Stimulated activated CD4-positive, alpha-beta T cell treated with anti-CD3 and anti-CD28 coated beads, Interleukin-4, amount 100 ng/mL, for 24 hours (primary cell): ENCODE measurements at places on chromosomes 13 and 19.

DNA sequence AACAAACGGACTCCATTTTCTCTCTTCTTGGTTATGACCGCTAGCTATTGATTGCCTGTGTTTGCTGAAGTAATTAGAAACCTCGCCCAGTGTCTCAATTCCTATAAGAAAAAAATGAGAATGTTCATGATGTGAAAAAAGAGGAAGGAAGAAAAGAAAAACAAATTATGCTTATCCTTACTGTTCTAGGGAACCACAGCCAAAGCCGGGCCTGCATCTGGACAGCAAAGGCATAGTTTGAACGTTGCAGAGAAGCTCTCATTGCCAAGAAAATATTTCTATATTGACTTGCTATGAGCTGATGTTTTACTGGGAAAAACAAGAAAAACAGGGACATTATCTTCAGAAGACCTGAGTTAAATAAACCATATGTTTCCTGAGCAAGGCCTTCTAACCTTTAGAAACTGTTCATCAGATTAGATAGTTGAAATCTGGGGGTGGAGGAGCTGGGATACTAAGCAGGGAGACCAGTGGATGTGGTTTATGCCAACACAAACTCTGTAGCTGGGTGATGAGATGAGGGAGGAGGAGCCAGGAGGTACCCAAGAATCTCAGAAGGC lies 55.0 kb downstream of the EFNB2 start:
- no peak for DNase-seq

DNA sequence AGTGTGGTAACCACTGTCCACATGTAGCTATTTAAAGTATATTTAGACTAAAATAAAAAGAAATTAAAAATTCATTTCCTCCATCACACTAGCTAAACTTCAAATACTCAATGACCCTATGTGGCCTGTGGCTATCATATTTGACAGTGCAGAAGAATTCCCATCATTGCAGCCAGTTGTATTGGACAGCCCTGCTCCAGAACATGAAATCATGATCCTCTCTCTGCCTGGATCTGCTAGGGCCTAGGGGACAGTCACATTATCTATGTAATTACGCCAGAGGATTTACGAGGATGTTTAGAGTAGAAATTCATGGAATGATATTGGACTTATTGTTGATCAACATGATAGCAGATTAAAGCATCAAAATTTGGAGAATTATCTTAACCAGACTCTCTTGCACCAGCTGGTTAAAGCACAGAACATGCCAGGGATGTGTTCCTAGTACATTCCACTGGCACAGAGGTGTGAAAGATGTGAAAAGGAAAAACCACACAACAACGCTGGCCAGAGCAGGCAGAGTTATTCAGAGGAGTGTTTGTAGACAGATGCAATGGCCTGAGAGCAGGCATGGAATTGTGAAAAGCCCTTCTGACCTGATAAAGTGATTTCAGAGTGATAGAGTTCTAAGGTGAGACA lies 108.9 kb upstream of the STARD13 start:
- DNase-seq, result no peak

GRCh38 chr13:36068566-36068965 lies 62.6 kb downstream of the DCLK1 start:
- no peak for DNase-seq

DNA sequence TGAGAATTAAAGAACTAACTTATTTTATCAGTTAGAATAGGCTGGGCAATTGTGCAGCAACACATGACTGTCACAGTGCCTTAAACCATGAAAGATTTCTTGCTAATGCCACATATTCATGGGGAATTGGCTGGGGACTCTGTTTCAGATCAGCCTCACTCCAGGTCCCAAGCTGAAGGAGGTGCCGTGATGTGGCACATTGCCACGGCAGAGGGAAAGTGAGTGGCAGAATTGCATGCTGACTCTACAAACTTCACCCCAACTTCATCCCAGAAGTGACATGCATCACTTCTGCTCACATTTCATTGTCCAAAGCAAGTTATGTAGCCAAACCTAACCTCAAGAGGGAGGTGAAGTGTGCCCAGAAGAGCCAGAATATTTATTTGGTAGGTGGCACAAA lies 37.8 kb downstream of the OLFM4 start:
- DNase-seq, result no peak

GRCh38 chr13:42569576-42570344 lies 4.2 kb upstream of the TNFSF11 start:
- DNase-seq, result no peak

- DNase-seq, result no peak
Measured at GRCh38 chr13:30535046-30535445, 69.3 kb upstream of the HMGB1 start.

DNA sequence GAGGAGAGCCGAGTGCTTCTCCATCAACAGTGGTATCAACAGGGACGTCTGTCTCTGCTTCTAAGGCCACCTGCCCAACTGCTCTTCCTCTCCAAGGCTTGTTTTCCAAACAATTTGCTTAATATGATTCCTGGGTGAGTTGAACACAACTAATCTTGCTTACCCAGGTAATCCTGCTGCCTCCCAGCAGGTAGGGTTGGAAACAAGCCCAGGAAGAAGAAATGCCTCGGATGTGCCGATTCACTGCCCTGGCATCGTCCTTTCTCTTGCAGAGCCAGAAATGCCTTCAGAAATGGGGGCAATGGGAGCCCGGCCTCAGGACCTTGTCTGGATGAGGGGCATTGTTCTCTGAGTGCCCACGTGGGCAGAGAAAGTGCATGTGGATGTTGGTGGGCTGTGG lies 51.9 kb upstream of the C1QTNF9B start:
- no peak for DNase-seq

GRCh38 chr19:54521022-54521859 lies 18.6 kb downstream of the LAIR2 start:
- peak; percentile 10 for DNase-seq

DNA sequence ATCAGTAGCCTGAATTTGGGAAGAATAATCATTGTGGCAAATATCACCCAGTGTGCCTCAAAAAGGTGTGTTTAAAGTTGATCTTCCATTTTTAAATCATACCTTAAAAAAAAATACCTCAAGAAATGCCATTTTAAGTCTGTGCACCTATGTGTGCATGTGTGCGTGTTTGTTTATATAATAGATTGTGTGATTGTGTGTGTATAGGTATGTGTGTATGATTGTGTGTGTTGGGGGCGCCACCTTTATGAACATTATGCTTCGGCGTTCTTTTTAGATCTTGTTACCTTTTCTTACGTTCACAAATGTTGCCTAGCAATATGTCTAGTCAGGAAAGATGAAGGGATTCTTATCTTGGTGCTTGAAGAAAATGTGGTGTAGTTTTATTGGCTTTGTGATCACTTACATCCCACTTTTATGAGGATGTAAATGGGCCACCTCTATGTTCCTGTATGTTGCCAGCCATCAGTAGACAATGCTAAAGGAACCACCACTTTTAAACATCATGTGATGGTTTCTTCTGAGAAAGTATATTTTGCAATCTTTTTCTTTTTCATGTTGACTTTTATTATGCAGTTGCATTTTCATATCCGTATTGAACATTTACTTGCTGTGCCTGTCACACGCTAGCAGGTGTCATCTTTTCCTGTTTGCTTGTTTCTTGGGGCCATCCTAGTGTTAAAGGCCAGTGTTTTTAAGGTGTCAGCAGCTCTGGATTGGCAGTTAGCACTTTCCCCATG lies 2.2 kb upstream of the IRS2 start:
- DNase-seq, result no peak

GRCh38 chr13:62678039-62678438 lies 1262.4 kb upstream of the PCDH20 start:
- DNase-seq, result no peak

DNA sequence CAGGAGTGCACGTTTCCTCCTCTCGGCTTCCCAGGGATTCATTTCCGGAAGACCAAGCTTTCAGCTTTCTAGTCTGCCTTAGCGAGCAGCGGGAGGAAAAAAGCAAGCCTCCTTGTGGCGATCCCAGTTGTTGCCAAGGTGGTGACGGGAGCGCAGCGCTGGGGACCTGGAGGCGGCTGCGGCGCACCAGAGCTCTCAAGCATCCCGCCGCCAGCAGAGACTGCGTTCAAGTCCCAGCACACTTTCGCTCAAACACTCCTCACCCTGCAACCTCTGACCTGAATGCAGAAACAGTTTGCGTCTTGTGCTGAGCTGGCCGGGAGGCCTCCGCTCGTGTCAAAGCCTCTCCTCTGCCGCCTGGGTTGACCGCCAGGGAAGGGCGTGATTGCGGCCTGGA lies 4.9 kb downstream of the GSX1 start:
- DNase-seq, result no peak

DNA sequence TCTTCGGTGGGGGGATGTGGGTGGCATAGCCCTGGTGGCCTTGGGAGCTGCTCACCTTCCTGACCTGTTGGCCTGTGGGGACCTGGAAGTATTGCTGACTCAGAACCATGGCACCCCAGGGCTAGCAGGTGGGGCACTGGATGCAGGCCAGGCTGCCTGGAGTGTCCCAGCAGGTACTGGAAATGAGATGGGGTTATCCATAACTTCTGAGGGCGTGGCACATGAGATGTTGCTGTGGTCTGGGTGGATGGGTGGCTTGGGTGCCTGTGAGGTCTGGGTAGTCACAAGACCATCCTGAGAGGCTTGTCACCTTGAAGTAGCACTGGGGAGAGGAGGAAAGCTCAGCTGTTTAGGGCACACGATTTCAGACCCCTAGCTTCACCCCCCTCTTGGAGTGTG lies 636 bp upstream of the RNF225 start:
- no peak for DNase-seq

DNA sequence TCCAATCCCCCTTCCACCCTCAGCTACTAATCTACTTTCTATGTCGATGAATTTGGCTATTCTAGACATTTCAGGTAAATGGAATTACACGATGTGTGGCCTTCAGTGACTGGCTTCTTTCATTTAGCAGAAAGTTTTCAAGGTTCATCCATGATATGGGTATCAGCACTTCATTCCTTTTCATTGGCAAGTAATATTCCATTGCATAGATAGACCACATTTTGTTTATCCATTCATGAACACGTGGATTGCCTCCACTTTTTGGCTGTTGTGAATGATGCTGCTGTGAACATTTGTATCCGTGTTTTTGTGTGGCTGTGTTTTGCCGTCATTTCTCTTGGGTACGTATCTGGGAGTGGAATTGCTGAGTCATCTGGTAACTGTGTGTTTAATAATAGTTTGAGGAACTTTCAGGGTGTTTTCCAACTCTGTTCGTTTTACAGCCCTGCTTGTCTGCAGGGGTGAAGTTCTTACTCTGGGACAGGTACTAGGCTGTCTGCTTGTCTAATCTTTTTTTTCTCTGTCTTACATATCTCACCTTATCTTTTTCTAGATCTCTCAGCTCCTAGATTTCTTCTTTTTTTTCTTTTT lies 32.5 kb downstream of the MARK4 start:
- no peak for DNase-seq

DNA sequence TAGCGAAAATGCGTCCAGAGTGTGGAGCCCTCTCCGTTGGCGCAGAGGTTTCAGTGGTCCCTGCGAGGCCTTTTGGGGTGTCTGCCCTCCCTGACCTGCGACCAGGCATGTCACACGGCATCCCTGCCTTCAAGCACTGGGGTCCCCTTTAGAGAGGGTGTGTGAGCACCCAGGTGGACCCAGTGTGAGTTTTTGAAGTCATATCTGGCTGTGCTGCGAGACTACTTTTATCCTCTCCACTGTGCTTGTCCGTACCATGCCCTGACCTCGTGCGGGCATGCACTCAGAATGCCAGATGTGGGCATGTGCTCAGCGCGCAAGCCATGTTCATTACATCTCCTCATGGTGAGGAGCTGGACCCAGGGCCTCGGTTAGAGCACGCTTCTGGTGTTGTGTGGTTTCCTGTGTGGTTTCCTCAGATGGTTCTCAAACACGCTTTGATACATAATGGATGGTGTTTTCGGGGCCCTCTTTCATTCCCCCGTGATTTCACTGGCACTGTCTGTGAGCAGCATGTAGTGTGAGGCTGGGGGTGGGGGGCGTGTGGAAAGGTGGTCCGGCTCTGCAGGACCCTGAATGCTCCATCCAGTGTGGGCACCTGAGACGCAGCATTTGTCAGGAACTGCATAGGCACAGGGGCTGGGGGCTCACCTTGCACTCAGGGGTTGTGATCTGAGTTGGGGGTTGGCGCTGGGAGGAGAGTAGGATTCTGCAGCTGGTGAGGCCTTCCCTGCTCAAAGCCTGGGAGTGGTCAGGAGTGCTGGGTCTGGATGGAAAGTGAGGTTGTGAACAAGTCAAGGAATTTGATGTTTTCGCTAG lies 2.3 kb downstream of the TFDP1 start:
- no peak for DNase-seq

DNA sequence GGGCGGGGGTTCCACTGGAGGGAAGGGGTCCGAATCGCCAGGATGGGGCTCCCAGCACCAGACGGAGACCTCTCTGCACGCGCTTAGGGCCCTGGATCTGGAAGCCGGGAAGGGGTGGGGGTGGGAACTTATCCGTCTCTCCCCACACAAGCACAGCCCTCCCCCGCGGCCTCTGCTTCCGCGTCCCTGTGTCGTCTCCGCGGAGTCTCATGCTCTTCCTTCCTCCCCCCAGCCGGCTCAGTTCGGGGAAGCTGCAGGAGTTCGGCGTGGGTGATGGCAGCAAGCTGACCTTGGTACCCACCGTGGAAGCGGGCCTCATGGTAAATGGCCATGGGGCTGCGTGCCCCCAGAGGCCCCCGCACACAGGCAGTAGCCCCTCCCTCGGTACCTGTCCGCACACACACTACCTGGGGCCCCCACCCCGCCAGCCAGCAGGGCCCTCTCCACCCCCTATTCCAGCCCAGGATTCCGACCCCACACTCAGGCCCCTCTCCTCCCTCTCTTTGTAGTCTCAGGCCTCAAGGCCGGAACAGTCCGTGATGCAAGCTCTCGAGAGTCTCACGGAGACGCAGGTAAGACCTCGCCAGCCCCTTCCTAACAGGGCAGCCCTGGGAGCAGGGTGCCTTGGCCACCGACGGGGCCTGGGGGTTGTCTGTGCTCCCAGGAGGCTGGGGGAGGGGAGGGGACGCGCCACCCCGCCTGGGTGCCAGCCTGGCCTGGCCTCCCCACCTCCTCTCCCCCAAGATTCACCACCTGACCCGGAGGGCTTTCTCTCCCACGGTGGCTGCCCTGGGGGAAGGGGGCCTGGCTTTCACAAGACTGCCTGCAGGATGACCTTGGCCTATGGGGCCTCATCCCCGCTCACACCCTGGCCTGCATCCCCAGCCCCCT lies 3.2 kb downstream of the MIDN start:
- DNase-seq, result peak; percentile 65

DNA sequence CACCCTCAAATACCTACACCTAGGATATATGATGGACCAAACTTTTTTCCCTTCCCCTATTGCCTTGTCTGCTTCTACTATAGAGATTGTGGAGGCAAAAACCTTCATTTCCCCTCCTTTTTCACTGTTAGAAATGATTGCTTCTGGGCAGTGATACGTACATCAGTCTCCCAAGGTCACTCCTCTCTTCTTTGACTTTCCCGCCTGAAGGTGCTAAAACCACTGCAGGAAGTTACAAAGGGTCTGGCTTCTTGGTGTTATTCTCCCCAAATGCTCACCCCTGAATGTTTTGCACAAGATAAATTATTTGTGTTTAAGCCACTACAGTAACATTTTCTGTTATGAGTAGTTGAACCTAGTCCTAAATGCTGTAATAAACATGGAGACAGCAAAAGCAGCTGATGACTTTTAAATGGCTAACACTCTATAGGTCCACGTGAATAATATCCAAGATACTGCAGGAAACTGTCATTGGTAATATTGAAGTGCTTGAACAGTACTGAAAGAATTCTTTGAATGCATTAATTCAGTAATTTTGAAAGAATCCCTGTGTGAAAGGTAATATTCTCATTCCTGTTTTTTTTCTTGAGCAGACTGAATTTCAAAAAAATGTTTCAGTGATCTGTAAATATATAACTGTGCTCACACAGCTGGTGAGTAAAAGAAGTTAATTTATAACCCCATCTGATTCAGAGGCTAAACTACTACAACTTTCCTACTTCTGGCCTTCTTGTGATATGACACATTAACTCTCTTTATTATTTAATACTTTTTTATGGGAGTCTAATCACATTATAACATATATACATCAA lies 865.1 kb downstream of the EFNB2 start:
- no peak for DNase-seq

GRCh38 chr13:97221466-97221865 lies 667 bp upstream of the MBNL2 start:
- DNase-seq, result no peak
